Foreskin keratinocyte (primary cell): ENCODE measurements at places on chromosomes 6 and 20. TPM values are rescaled to one million over a fixed set of nuclear protein-coding genes. Genes with fewer than 3 reads are reported as not detected.

Gene SCGN
- total RNA-seq, result not detected in 2 replicates

Gene CGA
- not detected in 2 replicates for total RNA-seq

Gene ARMH2
- total RNA-seq, result not detected in 2 replicates

Gene XKR7
- total RNA-seq, result not detected in 2 replicates

Gene RAMACL
- 0.17 and 0.18 TPM in 2 replicates for total RNA-seq

Gene MUCL3
- total RNA-seq, result not detected in 2 replicates
